ENCODE measurements at places on chromosomes 6 and 20. TPM values are rescaled to one million over a fixed set of nuclear protein-coding genes. Genes with fewer than 3 reads are reported as not detected.

GRCh38 chr6:54014440-54014839 lies 96.8 kb upstream of the MLIP start:
- DNase-seq, result no peak

- no peak for DNase-seq
Measured at GRCh38 chr6:111468329-111469012, 14.5 kb downstream of the REV3L start.

DNA sequence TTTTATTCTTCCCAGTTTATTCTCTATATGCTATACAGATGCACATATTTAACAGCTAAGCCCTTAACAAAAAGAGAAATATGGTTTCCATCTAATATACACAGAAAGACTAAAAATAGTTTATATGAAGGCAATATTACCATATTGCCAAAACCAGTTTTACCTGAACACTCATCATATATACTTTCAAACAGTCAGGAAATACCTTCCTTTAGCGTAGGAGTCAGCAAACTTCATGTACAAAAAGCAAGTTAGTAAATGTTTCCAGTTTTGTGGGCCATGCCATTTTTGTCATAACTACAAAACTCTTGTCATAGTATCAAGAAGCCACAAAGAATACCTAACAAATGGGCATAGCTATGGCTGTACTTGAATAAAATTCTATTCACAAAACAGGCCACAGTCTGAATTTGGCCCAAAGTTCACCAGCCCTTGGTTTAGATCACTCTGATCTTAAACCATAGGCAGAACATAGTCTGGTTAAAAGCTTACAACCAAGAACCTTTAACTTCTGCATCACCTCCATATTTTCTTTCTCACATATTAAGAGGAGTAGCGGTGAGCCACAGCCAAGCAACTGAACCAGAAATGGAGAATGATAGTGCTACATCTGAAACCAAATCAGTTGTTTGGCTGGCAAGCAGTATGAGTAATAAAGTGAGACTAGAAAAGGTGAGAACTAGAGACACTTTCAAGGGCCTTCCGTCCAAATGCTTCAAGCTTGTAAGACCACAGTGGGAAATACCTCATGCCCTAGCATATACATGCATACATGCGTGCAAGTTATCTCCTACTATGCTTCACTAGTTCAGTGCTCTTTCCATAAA lies 116.6 kb downstream of the PTPRK start:
- no peak for DNase-seq

- no peak for DNase-seq
Measured at GRCh38 chr6:150304429-150304828, 64.4 kb upstream of the IYD start.

Gene SCGN
- total RNA-seq, result not detected

Gene OR12D3
- total RNA-seq, result not detected

Gene NKX2-2
- not detected for total RNA-seq

DNA sequence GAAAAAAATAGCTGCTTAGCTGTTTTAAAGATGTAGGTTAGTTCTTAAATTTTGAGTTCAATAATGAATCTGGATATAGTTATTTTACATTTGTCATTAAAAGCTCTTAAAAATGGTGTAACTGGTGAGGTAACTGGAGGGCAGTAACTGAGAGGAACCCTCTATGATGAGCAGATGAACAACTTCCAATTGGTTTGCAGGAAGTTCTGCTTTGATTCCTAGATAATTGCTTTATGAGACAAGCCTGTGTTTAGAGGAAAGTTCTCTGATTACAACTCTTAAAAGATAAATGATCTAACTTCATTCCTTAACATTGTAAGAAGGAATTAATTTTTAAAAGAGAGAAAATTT lies 8.5 kb downstream of the MYLIP start:
- no peak for DNase-seq

- DNase-seq, result no peak
Measured at GRCh38 chr20:52596256-52596655, 375.9 kb upstream of the TSHZ2 start.

GRCh38 chr6:19664050-19664449 lies 173.1 kb upstream of the ID4 start:
- DNase-seq, result no peak

Measured in breast epithelium (tissue), 4 donors.